ENCODE measurements at places on chromosomes 6 and 20.

DNA sequence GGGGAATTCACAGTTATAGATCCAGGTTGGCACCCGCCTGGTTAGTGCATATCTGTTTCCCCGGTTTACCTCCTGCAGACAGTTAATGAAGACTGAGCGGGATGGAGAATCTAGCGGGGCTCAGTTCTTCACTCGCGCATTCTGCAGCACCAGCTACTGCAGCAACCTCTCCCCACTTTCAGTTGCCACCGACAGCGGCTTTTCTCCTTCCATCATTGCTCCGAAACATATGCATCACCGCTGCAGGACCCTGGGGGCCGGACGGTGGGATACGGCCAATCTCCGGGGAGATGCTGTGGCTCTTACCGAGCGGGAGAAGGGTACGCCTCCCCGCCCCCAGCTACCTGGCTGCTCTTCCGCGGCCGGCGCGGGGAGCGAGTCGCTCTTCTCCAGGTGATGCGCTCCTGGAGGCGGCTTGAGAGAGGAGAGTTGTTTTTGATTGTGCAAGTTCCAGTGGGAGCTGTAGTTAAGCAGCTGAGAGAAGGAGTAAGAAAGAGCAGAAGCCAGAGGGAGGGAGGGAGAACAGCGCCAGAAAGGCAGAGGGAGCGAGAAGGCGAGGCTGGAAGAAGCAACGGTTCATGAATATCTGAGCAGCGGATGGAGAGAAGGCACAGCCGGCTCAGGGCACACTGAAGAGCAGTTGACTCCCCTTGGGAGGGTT, at the start of gene SGK1:
TSS of gene SGK1 (minus strand) at position 642 of the 661 bp plus-strand sequence. CDS start 652 bp downstream, outside the sequence.
- DNase-seq: no peak

DNA sequence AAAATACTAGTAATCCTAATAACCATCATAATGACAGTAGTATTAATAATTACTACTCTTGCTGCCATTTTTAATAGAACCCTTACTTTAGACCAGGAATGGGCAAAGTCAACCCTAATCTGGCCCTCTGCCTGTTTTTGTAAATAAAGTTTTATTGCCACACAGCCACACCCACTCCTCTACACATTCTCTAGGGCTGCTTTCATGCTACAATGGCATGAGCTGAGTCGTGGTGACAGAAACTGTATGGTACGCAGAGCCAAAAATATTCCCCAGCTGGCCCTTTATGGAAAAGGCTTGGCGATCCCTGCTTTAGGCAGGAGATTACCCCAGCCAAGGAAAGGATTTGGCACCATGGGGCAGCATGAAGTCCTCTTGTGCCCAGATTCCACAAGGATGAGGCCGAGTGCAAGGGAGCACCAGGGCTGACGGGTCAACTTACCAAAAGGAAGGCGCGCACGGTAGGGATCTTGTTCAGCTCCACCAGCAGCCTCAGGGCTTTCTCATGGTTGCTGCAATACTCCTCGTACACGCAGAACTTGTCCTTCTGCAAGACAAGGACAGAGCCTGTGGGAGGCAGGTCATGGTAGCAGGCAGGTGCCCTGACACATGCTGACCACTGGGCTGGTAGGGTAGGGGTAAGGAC, 93.6 kb downstream of the PREX1 start:
- no peak for DNase-seq

DNA sequence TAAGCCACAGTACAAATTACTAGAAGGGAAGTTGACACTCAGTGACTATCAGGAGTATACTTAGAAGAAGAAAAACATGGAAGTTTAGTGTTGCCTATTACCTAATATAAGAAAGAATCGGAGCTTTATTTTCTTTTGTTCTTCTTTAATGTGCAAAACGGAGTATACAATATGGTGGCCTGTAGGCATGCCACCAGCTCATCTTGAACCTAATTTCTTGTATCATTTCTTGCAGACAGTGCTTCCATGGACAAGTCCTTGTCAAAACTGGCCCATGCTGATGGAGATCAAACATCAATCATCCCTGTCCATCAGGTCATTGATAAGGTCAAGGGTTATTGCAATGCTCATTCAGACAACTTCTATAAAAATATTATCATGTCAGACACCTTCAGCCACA, 141.3 kb downstream of the ADGRG6 start:
- DNase-seq: no peak

GRCh38 chr20:24544371-24544770, 74.9 kb downstream of the SYNDIG1 start:
- no peak for DNase-seq

DNA sequence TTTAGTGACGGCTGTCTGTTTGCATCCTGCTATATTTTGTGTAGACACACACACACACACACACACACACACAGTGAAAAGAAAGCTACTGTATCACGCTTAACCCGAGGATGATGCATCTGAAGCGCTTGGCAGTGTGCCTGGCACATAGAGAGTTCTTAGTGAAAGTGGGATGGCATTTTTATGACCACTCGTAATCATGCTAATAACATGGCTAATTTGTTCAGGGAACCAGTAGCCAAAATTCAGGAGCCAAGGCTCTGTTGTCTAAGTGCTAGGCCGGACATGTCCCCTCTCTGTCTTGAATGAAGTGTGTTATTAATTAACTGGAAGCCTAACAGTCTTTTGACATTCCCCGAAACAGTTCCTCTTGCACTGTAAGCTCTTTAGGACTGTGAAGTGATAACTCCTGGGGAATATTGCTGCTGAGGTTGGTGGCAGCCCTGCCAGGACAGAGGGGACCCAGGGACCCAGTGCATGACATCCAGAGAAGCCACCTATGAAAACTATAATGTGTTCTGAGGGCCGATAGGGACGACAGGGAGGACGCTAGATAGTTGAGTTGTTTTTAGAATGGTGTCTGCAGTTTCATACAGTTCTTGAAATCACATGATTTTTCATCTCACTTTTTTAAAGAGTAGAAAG, 45.0 kb upstream of the IRF4 start:
- no peak for DNase-seq

GRCh38 chr6:66926060-66926459, 1219.0 kb upstream of the EYS start:
- no peak for DNase-seq

Measured in CD4-positive, alpha-beta T cell treated with Interleukin-15 for 1 hour (primary cell).